Inflammatory macrophage (primary cell): ENCODE measurements at places on chromosomes 7 and 10.

- no peak for DNase-seq
Observed at GRCh38 chr7:155799514-155799913, 12.7 kb downstream of the SHH start.

DNA sequence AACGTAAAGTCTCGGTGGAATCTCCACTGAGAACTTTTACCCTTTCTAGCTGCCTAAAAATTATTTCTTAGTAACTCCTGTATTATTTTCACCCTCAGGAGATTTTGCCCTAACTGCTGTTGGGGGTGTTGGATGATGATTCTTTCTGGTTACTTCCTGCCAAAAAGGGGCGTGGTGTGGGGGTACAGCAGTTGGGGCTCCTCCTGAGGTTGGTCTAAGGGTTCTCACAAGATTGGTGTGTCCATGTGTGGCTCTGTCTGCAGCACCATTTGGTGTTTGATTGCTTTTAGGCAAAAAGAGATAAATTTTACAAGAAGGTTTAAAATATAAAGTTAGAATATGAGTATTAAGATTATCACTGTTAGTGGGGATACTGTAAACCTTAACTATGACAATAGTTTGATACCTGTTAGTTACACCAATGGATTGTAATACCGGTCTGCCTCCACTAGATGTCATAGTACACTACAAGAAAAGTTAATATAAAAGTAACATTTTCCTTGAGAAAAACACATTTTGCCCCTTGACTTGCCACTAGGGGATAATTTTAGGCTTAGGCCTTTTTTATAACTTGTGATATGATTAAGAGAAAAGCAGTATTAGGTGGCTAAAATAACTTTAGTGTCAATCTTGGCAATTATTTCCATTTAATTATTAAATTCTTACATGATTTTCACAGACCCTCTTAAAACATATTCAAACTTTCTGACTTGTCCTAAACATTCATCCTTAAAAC is 928.7 kb downstream of the IPMK start:
- peak; percentile 17 for DNase-seq

DNA sequence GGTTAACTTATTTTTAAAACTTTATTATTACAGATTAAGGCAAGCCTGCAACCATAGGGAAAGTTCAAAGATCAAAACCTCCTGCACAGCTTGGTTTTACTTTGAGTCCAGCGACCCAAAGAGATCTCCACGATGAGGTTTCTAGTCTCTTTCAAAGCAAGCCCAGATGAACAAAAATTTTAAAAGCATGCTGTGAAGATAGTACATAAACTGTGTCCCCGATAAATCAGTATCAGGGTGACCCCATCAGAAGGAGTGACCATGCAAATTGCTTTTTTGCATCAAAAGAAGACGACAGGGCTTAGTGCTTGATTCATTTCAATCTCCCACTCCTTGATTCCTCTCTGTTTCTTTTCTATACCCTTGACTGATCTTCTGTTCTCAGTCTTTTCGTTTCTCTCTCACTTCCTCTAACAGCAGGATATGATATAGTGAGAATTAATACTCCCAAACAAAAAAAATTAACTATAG is 16.0 kb upstream of the DNTT start:
- DNase-seq = no peak

GRCh38 chr10:43765516-43765915 is 116.8 kb upstream of the ZNF32 start:
- DNase-seq = no peak

DNA sequence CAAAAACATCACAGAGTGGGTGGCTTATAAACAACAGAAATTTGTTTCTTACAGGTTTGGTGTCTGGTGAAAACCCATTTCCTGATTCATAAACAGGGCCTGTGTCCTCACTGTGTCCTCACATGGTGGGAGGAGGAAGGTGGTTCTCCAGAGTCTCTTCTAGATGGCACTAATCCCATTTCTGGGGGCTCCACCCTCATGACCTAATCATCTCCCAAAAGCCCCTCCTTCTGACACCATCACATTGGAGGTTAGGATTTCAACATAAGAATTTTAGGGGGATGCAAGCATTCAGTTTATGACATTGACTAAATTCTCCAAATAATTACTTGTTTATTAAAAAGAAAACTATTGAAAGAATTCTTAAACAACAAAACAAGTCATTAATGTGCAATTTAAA is 116.0 kb downstream of the CHN2 start:
- DNase-seq = no peak
